ENCODE measurements at places on chromosomes 1 and 21.

DNA sequence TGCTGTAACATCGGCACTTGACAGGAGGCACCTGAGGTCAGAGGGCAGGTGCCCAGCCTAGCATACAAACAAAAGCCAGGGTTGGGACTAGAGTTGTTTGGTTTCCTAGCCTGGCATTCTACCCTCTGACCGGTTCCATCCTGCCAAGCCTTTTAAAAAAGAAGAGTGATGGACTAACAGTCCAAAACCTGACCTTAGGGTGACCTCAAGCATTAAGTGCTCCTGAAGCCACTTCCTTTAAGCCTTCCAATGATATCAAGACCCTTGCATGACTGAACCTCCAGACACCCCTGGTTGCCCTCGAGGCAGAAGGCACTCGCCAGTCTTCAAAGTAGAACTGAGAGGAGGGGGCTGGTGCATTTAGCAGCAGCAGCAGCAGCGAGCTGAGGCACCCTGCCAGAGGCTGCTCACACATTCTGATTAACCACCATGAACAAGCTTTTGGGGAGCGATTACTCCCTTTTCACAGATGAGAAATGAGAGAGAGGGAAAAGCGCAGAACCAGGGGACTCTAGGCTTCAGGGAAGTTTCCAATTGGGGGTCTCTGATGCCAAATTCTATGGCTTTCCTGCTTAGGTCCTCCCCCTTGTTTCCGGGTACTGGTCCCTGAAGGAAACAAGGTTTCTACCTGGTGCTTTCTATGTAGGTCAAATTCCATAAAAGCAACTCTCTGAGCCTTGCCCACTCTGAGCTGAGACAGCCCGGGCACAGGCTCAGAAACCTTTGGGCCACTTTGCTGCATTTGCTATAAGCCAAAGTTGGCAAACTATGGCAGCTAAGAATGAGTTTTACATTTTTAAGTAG lies 9.2 kb downstream of the SLC2A1 start:
- DNase-seq = peak; percentile 54

GRCh38 chr1:226443033-226443432 lies 35.1 kb upstream of the PARP1 start:
- no peak for DNase-seq

- DNase-seq = peak; percentile 95
These were observed 2.7 kb upstream of the HSPG2 start for GRCh38 chr1:21939650-21940374.

GRCh38 chr1:222920169-222920568 lies 105.3 kb downstream of the DISP1 start:
- DNase-seq = peak; percentile 40

- DNase-seq = no peak
These were observed 725 bp downstream of the C1orf53 start for GRCh38 chr1:197903196-197903514.

- DNase-seq = no peak
These were observed 23.8 kb downstream of the IFNGR2 start for GRCh38 chr21:33427051-33427450.

- DNase-seq = no peak
These were observed 616 bp upstream of the LAX1 start for GRCh38 chr1:203764105-203765028.

DNA sequence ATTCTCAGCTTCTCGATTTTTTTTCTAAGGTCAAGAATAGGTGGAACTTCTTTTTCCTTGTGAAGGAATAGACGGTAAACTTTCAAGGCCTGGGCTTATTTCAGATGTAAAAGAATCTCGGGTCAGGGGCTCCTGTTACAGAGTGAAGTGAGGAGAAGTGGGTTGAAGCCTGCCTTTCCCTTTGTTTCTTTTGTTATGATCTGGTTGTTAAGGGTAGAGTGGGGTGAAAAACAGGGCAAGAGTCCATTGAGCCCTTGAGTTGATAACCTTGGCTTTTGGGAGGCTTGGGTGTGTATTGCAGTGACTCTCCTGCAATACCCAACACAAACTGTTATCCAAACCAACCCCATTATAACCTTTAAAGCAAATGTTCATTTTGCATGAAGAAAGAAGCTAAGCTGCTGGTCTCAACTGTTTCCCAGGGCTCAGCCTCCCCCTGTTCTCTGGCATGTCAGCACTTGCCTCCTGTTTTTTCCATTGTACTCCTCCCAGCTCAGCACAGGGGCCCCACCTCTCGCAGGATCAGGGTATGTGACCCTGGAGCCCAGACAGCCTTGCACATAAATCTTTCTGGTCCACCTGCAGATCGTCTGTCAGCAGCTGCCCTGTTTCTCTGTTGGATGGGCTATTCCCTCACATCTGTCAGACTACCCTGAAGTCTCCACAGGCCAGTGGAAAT lies 102.4 kb downstream of the CACHD1 start:
- DNase-seq = no peak

DNA sequence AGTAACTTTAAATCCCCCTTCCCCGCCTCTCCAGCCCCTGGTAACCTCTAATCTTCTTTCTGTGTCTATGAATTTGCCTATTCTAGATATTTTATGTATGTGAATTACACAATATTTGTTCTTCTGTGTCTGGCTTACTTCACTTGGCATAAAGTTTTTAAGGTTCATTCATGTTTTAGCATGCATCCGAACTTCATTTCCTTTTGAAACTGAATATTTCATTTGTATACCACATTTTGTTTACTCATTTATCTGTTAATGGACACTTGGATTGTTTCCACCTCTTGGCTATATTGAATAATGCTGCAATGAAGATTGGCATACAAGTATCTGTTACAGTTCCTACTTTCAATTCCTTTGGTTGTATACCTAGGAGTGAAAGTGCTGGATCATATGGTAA lies 205.3 kb downstream of the TM2D1 start:
- no peak for DNase-seq

DNA sequence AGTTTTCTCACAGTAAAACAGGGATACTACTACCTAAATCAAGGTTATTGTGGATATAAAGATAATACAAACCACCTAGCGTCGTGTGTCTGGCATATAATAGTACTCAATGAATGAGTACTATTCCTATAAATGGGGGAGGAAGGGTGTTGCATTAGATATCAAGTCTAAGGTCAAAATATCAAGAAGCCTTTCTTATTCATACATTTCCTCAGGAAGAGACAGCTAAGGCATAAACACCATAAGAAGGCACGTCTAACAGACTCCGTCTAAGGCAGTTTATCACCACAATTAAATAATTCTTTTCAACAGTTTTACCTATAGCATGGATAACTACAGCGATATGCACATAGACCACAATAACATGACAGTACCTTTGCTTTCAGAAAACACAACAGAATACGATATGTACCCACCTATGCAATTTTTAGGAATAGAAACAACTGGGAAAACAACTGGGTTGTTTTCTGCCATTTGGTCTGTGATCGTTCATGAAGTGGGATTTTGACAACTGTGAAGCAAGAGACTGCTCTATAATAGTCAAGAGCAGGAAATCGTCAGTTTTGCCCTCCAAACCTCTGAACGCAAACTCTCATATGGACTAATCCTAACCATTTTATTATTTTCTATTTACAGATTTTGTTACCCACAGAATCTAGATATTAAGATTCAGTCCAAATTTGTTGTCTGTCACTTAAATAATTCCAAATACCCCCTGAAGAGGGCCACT lies 53.1 kb downstream of the HNRNPR start:
- no peak for DNase-seq

DNA sequence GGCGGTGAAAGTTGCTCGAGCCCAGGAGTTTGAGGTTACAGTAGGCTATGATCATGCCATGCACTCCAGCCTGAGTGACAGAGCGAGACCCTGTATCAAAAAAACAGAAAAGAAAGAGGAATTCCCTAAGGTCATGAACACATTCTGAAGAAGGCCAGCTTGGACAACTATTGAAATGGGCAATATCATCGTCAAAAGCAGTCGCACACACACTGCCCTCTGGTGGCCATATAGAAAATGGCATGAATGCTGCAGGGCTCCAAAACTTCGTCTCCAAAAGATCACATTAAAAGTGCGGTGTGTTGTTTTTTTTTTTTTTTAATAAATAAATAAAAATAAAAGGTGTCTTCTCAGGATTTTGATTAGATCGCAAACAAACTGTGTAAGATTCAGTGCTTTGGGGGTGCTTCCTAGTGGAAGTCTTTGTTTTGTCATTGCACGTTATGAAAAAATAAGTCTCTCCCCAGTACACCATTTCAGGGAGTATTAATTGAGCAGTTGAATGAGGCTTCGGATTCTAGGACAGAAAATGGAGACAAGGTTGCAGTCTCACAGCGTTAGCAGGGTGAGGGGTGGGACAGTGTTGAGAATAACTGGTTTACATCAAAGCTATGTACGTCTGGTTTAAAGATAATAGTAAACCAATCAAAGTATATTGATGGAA lies 87.5 kb upstream of the FMN2 start:
- DNase-seq = peak; percentile 37

DNA sequence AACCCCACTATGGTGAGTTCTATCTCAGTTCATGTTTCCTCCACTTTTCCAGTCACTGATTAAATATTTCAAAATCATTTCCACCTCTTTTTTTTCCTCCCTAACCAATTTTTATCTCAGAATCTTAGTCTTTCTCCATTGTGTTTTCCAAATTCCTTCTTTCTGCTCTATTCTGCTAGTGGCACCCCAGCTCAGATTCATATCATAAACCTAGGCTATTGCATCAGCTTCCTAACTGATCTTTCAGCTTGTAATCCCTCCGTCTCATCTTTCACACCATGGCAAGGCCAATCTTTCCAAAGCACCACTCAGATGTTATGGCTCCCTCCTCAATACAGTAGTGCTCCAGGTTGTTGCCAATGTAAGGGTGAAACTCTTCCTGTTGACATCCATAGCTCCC lies 631.9 kb downstream of the PLPP3 start:
- no peak for DNase-seq

- DNase-seq = no peak
These were observed 40.0 kb downstream of the CDCP2 start for GRCh38 chr1:54112705-54113368.

GRCh38 chr1:33130297-33130696 lies 49.3 kb downstream of the AZIN2 start:
- DNase-seq = peak; percentile 99

DNA sequence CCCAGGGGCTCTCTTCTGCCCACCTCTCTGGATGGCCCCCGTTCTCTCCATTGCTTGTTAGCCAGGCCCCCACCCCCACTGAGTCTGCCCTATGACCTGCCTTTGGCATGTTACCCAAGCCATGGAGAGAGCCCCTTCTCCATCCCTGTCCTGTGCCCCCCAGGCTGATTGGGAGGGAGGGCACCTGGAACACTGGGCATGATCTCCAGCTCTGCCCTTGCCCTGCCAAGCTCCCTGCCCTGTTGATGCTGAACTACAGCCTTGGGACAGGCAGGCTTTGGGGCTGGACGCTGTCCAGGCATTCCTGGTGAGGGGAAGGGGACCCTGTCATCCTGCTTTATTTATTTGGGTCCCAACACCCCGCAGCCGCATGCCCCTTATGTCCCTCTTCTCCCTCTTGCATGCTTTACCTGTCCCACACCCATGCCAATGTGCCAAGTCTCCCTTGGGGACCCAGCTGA lies 10.7 kb downstream of the TRIM46 start:
- no peak for DNase-seq

DNA sequence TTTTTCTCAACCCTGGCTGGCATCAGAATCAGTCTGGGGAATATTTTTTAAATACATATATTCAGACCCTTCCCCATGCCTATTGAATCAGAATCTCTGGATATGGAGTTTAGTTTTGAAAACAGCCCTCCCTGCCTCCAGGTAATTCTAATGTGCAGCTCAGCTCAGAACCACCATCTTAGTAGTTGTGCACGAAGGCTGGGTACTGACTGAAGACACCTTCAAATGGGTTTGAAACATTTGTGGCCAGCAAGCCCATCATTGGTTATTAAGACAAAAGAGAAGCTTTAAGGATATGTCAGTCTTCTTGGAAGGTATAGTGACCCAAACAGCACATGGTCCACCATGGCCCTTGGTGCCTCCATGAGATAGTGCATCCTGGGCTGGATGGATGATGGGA lies 7.1 kb downstream of the LRRC8D start:
- DNase-seq = no peak

DNA sequence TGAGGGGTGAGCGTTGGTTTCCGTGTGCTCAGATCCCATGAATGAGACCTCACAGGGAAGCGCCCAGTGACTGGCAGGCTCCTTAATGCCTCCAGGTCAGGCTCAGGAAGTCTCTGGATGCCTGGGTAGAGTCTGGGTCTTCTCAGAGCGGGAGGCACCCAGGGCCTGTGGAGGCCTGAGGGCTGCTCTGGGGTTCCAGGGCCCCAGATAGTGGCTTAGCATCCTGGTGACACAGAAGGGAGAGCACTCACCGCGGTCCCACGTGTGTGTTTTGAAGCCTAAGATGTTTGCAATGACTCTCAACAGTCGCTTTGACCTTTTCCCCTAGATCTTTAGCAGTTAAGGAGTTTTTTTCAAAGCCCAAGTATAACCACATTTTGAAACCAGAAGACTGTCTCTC lies 25.0 kb downstream of the PRMT2 start:
- DNase-seq = no peak

GRCh38 chr1:241274693-241275092 lies 82.3 kb downstream of the RGS7 start:
- DNase-seq = no peak

- no peak for DNase-seq
These were observed 4.8 kb downstream of the RUNX3 start for GRCh38 chr1:24925082-24925779.

DNA sequence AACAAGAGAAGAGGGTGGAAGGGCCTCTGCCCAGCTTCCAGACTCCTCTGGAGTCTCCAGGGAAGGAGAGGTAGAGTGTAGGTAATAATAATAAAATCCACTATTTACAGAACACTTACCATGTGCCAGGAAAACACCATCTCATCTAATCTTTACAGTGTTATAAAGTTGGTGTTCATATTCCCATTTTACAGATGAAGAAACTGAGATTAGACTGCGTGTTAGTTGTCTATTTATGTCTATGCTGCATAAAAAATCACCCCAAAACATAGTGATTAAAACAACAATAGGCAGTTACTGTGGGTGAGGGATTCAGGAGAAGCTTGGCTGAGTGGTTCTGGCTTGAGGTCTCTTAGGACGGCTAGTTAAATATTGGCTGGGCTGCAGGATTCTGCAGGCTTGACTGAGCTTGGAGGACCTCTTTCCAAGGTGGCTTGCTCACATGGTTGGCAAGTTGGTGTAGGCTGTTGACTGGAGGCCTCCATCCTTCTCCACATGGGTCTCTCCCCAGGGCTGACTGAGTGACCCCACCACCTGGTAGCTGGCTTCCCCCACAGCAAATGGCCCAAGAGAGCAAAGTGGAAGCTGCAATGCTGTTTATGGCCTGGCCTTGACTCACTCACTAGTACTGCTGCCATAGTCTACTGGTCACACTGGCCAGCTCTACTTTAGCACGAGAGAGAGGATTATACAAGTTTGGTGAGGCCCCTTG lies 6.5 kb upstream of the ALX3 start:
- DNase-seq = no peak

- no peak for DNase-seq
These were observed 658.8 kb downstream of the MATN1 start for GRCh38 chr1:30064547-30064946.

Measured in LHCN-M2 (cell line).